Uterus (tissue), 4 donors: ENCODE measurements at places on chromosomes 5 and 9. TPM values are rescaled to one million over a fixed set of nuclear protein-coding genes. Genes with fewer than 3 reads are reported as not detected.

Gene CFAP157
- 4.4 TPM for total RNA-seq

Gene PCDHGC4
- 7.6 TPM for total RNA-seq

Gene SELENOP
- 758 TPM for total RNA-seq

Gene ARL10
- total RNA-seq, result 4.1 TPM

Gene ORM2
- not detected for total RNA-seq

Gene C9
- total RNA-seq, result not detected

Gene SH3PXD2B
- total RNA-seq, result 82.6 TPM

Gene PRKACG
- total RNA-seq, result not detected

Gene CACFD1
- total RNA-seq, result 21.6 TPM

Gene ARHGEF37
- 10.4 TPM for total RNA-seq

Gene GPR151
- not detected for total RNA-seq

Gene GLRA1
- total RNA-seq, result not detected

Gene PCDHA1
- not detected for total RNA-seq

Gene ZNF658
- total RNA-seq, result 10.7 TPM

Gene UBE2B
- 44.5 TPM for total RNA-seq

Gene CCNJL
- total RNA-seq, result under 0.01 TPM

Gene SLC6A19
- total RNA-seq, result not detected

Gene ANKRD31
- 0.67 TPM for total RNA-seq

Gene IQGAP2
- total RNA-seq, result 7.1 TPM

Gene FAM221B
- total RNA-seq, result not detected

Gene CCNI2
- total RNA-seq, result not detected

Gene ZNF608
- total RNA-seq, result 67.9 TPM

Gene ZFP37
- 7.7 TPM for total RNA-seq

Gene PDZD2
- 17.2 TPM for total RNA-seq

Gene MATR3
- total RNA-seq, result 270 TPM

Gene AP3B1
- total RNA-seq, result 15.9 TPM

Gene CTSV
- not detected for total RNA-seq

Gene ARRDC1
- total RNA-seq, result 21.5 TPM

Gene LTC4S
- 22.9 TPM for total RNA-seq

Gene PCDHGB1
- total RNA-seq, result 7.4 TPM

Gene SAXO1
- total RNA-seq, result not detected

Gene PRDM9
- total RNA-seq, result 0.14 TPM

Gene SLCO4C1
- total RNA-seq, result not detected

Gene GARIN3
- total RNA-seq, result not detected

Gene CTNND2
- total RNA-seq, result 1.2 TPM

Gene OR1Q1
- total RNA-seq, result not detected

Gene TNFAIP8
- total RNA-seq, result 18.3 TPM

Gene TEX48
- total RNA-seq, result not detected

Gene APBA1
- 3.6 TPM for total RNA-seq

Gene PCDHGC5
- total RNA-seq, result 3.5 TPM

Gene SPINK13
- total RNA-seq, result not detected

Gene OR1J2
- total RNA-seq, result not detected

Gene KIF4B
- total RNA-seq, result not detected

Gene SLC34A1
- not detected for total RNA-seq

Gene AJM1
- total RNA-seq, result 3.6 TPM

Gene ANKHD1
- 158 TPM for total RNA-seq

Gene BSPRY
- total RNA-seq, result not detected

Gene FOXD4L3
- not detected for total RNA-seq

Gene OTULINL
- total RNA-seq, result 16.1 TPM

Gene IFNB1
- total RNA-seq, result not detected

Gene GRM6
- not detected for total RNA-seq

Gene SPOCK1
- total RNA-seq, result 53.2 TPM

Gene KYAT1
- total RNA-seq, result 1.5 TPM

Gene CCDC192
- total RNA-seq, result not detected

Gene C9orf40
- total RNA-seq, result 4.8 TPM
